GM04503 (cell line): ENCODE measurements at places on chromosomes 1 and 21.

GRCh38 chr1:15755646-15756040 is 3.0 kb upstream of the FBLIM1 start:
- DNase-seq, result no peak

DNA sequence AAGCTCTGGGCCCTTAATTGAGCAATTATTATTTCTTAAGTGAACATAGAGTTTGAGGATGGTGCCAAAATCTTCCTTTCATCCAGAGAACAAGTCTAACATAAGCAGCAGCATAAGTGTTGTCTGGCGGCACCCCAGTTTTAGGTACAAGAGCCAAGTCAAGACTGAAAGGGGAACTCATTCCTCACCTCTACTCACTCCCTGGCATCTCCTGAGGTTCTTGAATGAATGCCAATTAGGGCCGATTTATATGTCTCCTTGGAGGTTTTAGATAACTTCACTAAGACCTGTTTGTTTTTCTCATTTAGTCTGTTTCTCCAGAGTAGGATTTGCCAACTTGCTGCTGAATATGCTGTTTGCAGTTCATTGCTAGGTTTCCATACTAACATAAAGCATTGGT is 42.6 kb upstream of the ADGRL2 start:
- no peak for DNase-seq

DNA sequence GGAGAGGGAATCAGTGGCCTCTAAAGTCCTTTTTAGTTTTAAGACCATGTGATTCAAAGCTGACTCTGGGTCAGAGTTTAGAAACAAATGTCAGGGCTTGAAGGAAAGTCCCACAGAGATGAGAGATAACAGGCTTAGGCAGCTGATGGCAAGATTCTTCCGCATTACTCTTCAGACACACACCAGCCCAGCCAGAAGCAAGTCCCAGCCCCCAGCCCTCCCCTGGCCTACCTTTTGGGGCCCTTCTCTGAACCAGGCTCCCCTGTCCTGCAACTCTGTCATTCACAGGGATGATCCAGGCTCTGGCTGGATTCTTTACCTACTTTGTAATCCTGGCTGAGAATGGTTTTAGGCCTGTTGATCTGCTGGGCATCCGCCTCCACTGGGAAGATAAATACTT is 13.1 kb upstream of the CASQ1 start:
- no peak for DNase-seq

DNA sequence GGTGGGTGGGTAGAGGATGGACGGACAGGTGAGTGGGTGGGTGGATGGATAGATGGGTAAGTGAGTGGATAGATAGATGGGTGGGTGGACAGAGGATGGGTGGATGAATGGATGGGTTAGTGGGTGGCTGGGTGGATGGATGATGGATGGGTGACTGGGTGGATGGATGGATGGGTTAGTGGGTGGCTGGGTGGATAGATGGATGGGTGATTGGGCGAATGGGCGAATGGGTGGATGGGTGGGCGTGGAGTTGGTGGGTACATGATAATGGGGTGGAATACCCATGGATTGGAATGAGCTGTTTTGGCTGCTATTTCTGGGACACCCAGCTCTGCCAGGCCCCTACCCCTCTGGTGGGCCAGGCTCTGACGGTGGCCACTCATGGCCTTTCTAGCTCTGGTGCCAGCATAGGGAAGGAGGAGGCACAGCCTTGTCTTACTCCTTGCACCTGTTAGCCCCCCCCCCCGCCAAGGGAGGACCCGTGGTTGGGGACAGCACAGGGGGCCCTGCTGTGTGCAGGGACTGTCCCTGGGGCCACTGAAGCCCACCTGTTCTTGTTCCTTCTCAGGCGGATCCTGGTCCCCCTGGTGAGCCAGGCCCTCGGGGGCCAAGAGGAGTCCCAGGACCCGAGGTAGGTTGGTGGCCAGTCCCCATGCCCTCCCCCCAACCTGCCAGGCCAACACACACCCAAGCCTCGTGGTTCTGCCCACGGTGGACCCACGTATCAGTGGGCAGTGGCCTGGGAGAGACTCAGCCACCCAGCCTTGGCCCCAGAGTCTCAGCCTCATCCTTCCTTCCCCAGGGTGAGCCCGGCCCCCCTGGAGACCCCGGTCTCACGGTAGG is 26.4 kb downstream of the COL6A2 start:
- no peak for DNase-seq

- no peak for DNase-seq
These were observed 74.0 kb downstream of the LPGAT1 start for GRCh38 chr1:211756471-211757020.

DNA sequence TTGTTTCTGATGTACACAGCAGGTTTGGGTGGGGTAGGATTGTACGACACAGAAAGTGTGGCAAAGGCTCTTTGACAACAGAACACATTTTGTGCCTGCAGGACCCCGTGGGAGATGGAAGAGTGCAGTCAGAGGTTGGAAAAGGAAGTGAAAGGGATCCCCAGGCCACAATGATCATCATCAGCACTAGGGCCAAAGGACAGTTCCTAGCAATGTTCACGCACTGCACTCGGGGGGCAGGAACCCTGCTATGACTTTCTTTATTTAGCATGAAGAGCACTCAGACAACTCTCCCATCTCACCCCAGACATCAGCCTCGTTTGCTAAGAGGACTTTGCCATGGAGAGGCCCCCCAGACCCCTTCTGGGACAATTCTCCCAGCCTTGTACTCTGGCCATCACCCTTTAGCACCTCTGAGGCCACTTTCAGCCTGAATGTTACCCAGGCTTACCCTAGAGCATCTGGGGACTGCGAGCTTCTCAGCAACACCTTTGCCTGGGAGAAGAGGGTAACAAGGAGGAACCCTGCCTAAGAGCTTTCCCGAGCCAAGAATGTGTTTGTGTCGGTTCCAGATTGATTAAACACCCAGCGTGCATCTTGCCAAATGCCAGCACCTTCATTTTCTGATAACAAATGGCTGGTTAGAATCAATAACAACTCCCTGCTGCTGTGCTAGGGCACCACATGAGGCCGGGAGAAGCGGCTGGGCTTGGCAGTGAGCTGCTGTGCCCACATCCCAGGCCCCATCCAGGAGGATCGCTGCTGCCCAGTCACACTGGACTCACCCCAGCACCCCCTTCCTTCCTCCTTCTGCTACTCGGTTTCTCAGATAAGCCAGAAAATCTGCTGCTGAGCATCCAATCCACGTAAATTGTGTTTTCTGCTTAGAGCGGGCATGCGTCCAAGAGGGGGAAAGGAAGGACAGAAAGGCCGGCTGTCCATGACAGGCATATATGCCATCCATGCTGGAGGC is 633.1 kb downstream of the AJAP1 start:
- DNase-seq, result no peak

DNA sequence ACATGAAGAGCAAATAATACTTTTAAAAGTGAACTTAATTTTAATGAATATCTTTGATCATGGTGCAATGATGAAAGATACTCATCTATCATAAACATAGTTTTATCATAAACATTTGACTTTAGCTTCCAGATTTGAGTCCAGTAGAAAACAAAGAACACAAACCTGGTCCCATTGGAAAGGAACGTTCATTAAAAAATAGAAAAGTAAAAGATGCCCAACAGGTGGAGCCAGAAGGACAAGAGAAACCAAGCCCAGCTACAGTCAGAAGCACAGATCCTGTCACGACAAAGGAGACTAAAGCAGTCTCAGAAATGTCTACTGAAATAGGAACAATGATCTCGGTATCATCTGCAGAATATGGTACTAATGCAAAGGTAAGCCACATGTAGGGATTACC is 55.6 kb upstream of the MYOCOS start:
- DNase-seq, result no peak

DNA sequence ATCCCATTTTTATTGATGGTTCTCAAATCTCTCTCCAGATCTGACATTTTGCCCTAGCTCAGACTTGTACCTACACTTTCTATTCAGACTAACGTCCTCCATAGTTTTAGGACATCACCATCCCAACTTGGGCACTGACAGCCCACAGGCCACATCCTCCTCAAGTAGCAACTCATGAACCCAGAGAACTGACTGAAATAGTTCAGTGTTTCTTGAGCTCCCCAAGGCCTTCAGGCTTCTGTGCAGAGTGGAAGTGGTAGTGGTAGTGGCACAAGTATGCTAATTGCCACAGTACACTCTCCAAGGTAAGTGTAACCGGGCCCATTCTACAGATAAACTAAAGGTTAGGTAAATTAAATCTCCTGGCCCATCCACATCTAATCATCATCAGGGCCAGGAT is 112.6 kb downstream of the SLC45A1 start:
- DNase-seq, result no peak

DNA sequence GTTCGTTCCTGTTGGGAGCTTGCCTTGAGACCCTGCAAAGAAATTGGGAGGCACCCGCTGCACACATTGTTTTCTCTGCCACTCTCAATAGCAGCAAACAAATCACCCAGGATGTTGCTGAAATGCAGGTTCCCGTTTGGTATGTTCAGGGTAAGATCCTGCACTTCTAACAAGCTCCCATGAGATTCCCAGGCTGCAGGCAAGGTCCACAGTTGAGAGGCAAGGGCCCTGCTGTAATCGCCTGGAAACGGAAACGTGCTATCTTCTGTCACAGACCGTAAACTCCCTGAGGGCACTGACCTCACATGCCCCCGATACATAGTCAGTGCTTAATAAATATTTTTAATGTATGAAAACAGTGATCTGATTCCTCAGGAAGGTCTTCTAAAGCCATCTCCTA is 37.8 kb downstream of the XCL1 start:
- no peak for DNase-seq

GRCh38 chr1:37468037-37468436 is 6.3 kb upstream of the ZC3H12A start:
- DNase-seq, result no peak

GRCh38 chr21:40386294-40386911 is 460.6 kb downstream of the DSCAM start:
- DNase-seq, result no peak

GRCh38 chr1:99749504-99750347 is 16.7 kb downstream of the FRRS1 start:
- no peak for DNase-seq

- DNase-seq, result no peak
These were observed 101.4 kb downstream of the PLXNA2 start for GRCh38 chr1:208142590-208143382.

DNA sequence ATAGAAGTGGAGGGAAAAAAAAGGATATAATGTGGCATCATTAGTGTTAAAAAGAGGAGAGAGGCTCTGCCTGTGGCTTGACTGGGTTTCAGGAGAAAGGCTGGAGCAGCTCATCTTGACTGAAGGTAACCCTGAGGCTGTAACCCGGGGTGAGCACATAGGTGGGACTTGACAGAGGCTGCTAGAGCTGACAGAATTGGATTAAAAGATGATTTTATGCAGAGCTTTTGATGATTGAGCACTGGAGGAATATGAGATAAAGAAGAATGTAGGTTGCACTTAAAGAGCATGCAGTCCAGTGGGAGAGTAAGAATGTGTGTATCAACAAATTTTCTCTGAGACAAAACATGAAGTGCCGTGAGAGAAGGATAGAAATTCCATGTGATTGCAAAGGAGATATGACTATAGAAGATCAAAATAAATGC is 17.3 kb downstream of the LAMC1 start:
- no peak for DNase-seq

GRCh38 chr1:21689661-21690372 is 20.7 kb upstream of the RAP1GAP start:
- DNase-seq, result no peak

- DNase-seq, result no peak
These were observed 2.1 kb downstream of the ITGB2 start for GRCh38 chr21:44918581-44919033.

DNA sequence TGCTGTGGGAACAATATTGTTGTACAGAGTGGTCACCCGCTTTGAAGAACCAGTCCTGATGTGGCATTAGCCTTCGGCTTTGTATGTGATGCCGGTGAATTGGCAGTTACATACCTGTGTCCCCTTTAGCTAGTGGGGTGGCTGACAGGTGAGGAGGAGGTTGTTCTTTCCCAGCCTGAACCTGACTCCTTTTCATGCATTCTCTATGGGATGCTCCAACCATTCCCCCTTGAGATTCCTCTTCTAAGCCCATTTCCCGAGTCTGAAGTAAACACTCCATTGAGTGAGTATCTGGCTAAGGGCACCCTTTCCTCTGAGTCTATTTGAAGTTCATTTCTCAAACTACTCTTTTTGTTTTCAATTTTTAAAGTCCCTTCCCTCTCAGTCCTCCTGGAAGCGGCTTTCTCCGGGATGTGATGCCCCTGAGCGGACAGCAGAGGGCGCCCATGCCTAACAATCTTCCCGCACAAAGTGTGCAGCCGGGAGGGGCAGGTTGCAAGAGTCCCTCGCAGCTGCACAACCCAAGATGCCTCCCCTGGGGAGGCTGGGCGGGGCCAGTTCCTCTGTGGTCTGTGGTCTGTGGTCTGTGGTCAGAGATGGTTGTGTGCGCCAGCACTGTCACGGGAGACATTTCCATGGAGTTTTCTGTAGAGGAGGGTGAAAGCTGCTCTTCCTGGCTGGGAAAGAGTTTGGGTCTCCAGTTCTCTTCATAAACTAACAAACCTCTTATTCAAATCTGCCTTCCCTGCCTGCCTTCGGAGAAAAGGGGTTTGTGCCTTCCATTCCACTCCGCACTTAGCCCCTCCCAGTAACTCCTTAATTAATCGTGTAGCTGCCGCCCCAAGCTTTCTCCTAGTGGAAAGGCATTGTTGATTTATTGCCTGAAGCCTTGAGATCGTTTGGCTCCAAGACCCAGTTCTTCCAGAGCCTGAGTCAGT is 36.4 kb upstream of the LMX1A start:
- DNase-seq, result peak; percentile 79

GRCh38 chr1:226479474-226479873 is 69.1 kb upstream of the STUM start:
- DNase-seq, result no peak
